AG04449 (cell line): ENCODE measurements at places on chromosomes 5 and 9.

DNA sequence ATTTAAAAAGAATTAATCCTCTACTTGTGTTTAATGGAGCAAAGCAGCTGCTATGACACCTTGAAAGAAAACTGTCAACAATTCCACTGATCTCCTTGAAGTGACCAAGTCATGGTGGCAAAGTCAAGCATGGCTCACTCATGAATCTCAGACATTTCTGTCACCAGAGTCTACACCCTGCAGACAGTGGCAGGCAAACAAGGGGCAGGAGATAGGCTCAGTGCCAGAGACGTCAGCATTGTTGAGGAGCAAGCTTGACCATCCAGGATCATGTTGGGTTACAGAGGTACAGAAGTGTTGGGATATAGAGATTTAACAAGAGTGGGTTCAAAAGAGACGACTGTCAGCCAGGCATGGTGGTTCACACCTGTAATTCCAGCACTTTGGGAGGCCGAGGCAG, 16.1 kb upstream of the VPS13A start:
- DNase-seq: no peak

- DNase-seq: no peak
These were observed 81.2 kb upstream of the MAP3K1 start for GRCh38 chr5:56734091-56734694.

- DNase-seq: no peak
These were observed 1.7 kb downstream of the CCDC69 start for GRCh38 chr5:151222054-151222789.

DNA sequence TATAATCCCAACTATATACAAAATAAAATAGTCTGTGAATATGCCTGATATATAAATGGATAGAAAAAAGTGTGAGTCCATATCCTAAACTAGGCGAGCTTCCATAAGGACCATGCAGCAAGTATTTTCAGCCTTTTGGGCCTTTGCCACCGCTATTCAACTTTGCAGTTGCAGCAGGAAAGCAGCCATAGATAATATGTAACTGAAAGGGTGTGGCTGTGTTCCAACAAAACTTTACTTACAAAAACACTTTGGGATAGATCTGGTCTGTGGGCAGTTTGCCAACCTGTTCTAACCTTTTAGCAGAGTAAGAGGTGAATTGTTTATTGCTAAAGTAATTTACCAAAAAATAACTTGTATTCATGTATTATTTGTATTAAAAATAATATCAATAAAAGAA, 127.8 kb upstream of the GPR151 start:
- no peak for DNase-seq

DNA sequence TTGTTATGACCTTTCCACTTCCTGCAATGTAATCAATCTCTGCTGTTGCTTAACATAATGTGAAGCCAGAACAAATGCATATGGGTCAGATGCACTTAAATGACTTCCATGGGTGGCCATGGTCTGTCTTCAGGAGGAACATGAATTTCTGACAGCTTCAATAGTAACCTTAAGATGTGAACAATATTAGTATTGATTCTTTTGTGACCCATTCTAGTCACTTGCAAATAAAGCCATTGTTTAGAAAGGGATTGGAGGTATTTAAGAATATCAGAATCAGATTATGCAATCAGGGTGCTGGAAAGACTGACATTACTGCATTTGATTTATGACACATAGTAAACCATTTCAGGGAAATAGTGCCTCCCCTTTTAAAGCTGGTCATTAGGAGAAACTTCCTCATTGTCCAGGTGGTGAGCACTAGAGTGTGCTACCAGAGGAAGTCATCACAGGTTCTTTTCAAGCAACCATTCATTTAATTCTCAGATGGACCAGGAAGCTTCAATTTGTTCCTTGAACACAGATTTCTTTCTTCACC, 32.1 kb downstream of the GRIN3A start:
- no peak for DNase-seq

GRCh38 chr5:142500227-142500905, 175.5 kb upstream of the SPRY4 start:
- no peak for DNase-seq

DNA sequence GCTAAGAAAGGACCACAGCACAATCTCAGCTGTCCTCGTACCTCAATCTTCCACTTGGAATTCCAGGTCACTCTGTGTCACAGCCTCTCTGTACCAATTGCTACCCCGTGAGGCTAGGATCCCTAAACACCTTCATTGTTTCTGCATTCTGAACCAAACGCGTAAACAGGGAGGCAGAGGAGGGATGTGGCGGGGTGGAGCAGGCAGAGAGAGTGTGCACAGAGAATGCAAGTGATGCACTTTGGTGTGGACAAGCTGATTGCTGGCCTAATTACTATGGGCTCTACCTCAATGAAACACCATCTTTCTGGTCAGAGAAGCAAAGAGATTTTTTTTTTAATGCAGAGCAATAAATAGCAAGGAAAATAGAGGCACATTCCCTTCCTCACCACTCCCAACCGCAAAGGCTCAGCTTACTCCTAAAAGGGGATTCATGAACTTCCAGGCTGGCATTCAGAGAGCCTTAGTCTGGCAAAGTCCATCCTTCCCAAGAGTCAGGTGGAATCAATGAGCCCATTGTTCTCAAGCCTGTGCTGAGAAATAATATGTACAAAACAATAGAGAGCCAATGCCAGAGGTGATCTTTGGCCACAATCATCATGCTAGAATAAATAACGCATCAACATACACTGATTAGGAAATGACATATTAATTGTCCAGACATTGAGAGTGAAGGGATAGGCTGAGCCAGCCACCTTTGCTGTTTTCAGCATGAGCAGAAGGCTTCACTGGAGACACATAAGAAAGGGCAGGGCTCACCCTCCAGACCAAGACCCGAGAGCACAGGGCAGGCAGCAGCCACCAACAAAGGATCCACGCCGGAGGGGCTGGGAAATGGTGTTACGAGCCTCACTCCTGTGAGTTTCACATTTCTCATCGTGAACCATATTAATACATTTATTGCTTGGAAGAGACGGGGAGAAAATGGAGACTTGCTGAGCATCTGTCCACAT, 278.8 kb downstream of the ENC1 start:
- DNase-seq: no peak

DNA sequence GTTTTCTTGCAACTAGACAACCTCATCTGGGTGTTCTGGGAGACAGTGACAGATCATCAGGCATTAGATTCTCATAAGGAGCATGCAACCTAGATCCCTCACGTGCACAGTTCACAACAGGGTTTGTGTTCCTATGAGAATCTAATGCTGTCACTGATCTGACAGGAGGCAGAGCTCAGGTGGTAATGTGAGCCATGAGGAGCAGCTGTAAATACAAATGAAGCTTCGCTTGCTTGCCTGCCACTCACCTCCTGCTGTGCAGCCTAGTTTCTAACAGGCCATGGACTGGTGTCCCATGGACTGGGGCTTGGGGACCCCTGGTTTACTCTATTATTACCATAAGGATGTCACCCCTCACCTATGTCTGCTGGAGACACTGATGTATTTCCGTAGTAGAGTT, 166.8 kb downstream of the PSAT1 start:
- DNase-seq: no peak

DNA sequence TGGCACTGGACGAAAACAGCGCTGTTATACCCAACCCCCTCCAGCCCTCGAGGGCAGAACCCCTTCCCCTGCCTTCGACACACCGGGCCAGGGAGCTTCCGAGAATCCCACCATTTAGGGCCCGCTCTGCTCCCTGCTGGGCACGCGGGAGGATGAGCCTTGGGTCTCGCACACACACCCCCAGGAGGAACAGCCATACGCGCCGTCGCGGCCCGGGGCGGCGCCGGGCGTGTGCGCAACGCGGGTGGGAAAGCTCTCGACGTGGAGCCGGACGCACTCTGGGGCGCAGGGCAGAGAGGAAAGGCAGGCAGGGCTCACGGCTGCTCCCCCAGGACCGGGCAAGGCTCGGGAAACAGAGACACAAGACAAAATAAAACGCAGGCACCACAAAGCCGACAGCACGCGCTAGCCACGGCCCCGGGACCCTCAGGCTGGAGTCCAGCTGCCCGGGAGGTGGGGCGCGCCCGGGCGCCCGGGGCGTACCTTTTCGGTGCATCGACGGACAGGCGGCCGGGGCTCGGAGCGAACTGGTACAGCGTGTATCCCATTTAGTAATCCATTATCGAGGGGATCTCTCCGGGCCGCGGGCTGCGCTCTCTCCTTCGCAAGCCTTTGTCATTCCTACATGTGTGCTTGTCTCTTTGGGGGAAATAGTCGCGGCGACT, 789 bp downstream of the SEMA6A start:
- DNase-seq: no peak

DNA sequence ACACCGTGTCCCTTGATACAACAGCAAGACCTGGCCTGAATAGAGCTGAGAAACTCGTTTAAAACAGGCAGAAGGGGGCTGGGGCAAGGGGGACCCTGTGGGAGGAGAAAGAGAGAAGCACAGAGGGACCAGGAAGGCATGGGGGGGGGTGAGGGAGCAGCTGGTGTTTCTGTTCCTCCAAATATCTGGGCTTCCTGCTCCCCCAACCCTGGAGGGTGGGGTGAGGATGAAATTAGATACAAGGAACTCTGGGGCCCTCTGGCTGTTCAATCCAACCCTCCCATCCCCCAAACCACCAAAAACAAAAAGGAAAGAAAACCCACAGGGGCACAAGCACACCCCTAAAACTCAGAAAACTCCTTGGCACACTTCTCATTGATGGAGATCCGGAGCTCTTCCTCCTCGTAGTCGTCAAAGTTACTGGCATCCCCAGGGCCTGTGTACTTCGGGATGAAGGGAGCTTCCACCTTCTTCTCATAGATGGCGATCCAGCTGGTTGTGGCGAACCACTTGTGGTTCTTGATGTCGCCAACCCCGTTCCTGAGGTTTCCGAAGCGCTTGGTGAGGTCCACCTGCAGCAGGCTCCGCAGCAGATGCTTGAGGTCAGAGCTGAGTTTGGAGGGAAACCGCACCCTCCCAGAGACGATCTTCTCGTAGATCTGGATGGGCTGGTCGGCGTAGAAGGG, 1.1 kb downstream of the PRKACG start:
- no peak for DNase-seq

GRCh38 chr5:61215996-61216395, 53.7 kb upstream of the SMIM15 start:
- DNase-seq: no peak

- DNase-seq: peak; percentile 77
These were observed 81.9 kb downstream of the TNC start for GRCh38 chr9:115035841-115036612.

DNA sequence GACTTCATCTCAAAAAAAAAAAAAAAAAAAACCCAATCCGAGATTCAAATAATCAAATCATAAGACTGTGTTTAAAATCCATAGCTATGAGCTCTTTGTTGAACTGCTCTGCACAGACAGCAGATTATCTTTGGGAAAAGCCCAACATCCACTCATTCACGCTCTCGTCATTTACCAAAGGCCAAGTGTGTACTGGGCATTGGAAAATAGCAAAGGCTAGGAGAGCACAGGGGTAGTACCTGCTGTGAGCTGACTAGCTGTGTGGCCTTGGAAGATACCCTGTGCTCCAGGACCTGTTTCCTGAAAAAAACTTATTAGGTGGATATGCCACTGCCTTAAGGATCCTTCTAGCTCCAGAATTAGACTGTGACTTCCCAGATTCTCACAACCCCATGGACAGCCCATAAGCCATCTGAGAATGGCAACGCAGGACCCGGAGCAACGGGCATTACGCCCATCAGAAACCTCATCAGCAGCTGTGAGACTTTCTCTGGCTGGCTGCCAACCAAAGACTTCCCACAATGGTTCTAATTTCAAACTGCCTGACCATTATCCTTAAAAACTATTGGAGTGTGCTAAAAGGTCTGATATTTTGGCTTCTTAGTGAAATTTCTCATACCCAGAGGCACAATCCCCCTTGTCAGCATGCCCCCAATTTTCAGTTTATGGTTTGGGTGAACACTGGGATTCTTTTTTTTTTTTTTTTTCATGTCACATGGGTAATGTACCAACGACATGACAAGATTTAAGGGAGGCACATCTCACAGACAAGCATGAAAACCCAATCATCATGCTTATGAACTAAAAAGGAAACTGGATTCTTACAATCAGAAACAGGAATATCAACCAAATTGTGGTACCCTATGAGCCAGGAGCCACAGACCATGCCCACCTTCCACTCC, 16.8 kb downstream of the SERINC5 start:
- DNase-seq: no peak

GRCh38 chr5:154646745-154647113, 108.4 kb upstream of the LARP1 start:
- no peak for DNase-seq

GRCh38 chr9:35521708-35522107, 31.8 kb downstream of the RUSC2 start:
- peak; percentile 75 for DNase-seq
